ENCODE measurements at places on chromosomes 4 and X.
A peak's percentile ranks its signal among the peaks of the same experiment; 100 is the strongest.

GRCh38 chr4:22941688-22942375, 249.1 kb downstream of the GBA3 start:
- no peak for DNase-seq

- DNase-seq = no peak
Measured at GRCh38 chr4:110683601-110684000, 60.7 kb upstream of the PITX2 start.

GRCh38 chrX:88612870-88613329, 134.1 kb upstream of the CPXCR1 start:
- no peak for DNase-seq

GRCh38 chrX:54786967-54787366, 11.1 kb downstream of the ITIH6 start:
- DNase-seq = no peak

DNA sequence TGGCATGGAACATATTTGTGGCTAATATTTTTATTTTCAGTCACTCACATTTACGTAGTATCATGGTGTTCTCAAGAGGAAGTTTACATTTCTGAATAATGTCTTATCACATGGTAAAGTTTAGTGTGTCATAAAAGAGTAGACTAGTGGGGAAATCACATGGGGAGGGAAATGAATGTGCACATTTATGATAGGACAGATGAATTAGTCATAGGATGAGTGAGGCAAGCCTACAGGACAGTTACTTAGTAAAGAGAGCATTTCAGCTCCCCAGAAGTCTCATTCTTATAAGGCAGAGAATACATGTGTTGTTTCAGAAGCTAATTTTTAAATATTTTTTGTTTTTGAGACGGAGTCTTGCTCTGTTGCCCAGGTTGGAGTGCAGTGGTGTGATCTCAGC, 6.2 kb downstream of the GK start:
- DNase-seq = no peak

- no peak for DNase-seq
Measured at GRCh38 chr4:97367878-97368277, 775.4 kb downstream of the STPG2 start.

GRCh38 chrX:119999087-119999634, 55.6 kb upstream of the NKAP start:
- no peak for DNase-seq

- DNase-seq = no peak
Measured at GRCh38 chr4:141657550-141658250, 21.3 kb downstream of the IL15 start.

- no peak for DNase-seq
Measured at GRCh38 chr4:56986192-56986591, 7.5 kb downstream of the POLR2B start.

DNA sequence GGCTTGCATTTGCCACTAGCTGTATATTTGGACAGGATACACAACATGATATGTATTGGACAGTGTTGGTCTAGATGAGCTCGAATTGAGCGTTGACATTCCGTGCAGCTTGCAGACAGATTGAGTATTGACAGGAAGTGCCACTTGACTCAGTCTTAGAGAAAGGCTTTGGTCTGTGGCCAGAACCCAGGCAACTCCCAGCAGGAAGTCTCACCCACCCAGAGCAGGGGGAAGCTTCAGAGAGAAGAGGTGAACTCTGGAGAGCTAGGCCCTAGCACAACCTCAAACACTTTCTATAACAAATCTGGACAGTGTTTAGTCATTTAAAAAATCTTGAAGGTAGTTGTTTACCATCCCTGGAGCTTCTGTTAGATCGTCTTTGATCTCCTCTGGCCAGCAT, 280.5 kb downstream of the FBXW7 start:
- no peak for DNase-seq

GRCh38 chr4:145851511-145852201, 87.0 kb downstream of the ZNF827 start:
- DNase-seq = no peak

- peak; percentile 80 for DNase-seq
Measured at GRCh38 chrX:129957241-129958082, 25.0 kb upstream of the BCORL1 start.

DNA sequence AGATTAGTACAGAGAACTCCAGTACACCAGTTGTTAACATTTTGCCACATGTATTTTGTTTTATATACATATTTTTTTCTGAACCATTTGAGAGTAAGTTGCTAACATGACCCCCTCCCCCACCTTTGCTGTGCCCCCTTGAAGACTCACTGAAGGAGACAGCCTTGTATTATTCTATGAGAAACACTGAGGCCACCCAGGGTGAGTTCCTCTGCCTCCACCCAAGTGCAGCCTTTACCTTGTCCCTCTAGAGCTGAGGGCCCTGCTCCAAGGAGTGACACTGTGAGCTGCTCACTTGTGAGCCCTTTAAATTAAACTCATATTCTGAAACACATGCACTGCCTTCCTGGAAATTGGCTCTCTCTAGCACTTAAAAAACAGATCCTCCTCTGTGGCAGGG, 21.1 kb downstream of the KIT start:
- DNase-seq = no peak

DNA sequence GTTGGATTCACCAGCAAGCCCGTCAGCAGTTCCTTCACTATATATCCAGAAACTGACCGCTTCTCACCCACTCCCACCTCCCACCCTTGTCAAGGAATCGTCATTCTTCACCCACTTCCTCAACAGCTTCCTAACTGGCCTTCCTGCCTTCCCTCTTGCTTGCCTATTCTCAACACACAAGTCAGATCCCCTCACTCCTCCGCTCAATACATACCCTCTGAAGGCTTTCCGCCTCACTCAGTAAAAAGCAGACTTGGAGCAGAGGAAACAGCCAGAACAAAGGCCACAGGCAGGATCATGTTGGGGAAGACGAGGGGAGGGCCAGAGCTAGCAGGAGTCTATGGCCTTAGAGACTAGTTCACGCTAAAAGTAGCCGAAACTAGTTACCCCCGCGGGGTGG, 23.7 kb downstream of the RWDD4 start:
- DNase-seq = no peak

DNA sequence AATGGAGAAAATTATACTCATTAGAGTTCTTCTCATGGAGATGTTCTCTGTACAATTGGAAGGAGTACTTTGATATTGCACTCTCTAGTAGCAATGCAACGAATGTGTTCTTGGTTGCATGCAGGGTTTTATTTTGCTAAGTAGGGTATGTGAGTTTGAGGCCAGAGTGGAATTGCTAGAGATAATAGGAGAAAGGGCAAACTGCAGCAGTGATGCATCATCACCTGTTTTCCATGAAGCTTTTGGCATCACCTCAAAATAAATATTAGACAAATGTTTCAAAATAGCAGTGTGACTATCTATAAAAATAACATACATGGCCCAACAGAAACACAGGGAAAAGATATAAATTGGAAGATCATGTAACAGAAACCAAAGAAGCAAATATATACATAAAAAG, 93.3 kb downstream of the TIGD2 start:
- no peak for DNase-seq

DNA sequence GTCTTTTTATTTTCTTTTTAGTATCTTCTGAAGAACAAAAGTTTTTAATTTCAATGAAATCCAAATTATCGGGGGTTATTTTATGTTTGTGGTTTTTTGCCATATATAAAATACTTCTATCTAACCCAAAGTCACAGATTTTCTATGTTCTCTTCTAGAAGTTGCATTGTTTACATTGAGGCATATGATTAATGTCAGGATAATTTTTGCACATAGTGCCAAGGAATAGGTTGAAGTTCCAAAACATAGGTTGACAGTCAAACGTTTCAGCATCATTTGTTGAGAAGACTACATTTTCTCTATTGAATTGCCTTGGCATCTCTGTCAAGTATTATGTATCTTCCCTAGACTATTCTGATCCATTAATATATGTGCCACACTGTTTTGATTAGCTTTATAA, 64.5 kb downstream of the ANKRD17 start:
- no peak for DNase-seq

All from heart left ventricle (tissue), 16 donors.